ENCODE measurements at places on chromosomes 11 and 22.

- DNase-seq: no peak
Measured at GRCh38 chr11:45383224-45383623, 97.1 kb upstream of the SYT13 start.

- DNase-seq: no peak
Measured at GRCh38 chr11:13965337-13965736, 2.8 kb downstream of the SPON1 start.

DNA sequence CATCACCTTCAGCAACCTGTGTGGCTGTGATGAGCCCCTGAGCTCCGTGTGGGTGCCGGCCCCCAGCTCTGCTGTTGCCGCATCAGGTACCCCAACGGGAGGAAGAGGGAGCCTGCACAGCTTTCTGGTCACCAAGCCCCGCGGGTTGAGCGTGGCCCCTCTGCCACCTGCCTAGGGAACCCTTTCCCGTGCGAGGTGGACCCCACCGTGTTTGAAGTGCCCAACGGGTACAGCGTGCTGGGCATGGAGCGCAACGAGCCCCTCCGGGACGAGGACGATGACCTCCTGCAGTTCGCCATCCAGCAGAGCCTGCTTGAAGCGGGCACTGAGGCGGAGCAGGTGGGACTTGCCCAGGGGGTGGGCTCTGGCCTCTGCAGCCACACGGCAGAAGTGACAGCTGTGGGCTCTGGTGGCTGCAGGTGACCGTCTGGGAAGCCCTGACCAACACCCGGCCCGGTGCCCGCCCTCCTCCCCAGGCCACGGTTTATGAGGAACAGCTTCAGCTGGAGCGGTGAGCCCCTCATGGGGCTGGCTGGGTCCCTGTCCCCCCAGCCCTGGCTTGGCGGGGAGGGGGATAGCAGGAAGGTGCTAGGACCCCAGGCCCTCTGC, 1.9 kb upstream of the SSH3 start:
- DNase-seq: no peak

DNA sequence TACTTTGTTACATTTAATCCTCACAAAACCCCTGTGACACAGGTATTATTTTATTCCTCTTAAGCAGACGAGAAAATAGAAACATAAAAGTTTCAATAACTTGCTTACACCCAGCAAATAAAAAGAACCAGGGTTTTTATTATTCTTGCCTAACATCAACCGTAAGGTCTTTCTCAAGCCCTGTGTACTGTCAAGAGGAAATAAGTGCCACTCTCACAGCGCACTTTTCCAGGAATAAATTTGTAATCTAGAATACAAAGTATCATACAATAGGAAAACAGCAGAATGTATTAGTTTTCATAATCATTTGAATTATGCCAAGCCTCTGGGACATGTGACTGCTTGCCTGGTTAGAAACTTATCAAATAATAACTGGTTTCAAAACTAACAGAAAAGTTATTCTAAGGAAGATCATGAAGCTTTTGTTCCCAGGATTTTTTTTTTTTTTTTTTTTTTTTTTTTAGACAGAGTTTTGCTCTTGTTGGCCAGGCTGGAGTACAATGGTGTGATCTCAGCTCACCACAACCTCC, 7.4 kb downstream of the CCDC34 start:
- DNase-seq: no peak

DNA sequence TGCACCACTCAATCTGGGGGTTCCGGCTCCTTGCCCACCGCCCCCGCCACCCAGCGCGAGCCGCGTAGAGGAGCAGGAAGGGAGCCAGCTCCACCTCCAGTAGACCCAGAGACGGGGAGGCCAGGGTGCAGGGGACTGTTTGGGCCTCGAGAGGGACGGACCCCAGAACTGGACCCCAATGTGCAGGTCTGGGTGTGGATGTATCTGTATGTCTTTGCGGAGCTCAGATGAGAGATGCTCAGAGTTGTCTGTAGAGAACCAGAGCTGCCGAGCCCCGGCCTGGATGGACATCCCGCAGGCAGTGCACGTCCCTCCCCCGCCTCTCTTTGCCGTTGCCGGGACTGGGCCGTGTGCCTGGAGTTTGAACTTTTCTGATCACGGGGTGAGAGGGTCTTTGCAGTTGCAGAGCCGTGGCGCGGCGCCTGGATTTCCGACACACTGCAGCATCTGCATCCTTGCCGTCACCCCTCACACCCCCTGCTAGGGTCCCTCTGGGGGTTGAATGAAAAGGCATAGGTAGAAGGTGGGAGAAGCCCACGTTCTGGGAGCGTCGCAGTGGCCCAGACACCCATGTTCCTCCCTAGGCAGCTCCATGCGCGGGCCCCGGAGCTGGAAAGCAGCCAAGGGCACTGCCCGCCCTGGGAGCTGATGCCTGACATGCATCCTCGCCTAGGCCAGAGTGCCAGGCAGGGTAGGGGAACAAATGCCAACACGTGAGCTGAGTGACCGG, 105.2 kb downstream of the KCNQ1 start:
- DNase-seq: no peak

GRCh38 chr11:46319074-46319453, 28.2 kb upstream of the DGKZ start:
- no peak for DNase-seq

DNA sequence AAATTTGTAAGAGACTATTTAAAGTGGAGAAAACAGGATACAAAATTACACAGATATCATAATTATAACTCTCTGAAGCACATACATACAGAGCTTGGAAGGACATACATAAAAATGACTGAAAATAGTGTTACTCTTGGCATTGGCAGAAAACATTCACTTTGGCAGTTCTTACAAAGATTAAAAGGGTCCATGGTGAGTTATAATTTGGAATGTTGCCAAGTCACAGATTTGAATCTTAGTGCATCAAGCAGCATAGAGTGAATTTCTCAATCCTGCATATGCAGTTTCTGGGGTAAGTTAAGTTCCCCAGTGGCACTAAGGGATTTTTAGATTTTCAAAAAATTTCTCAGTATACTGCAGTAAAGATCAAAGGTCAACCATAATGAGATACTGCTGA, 115.9 kb downstream of the CCDC81 start:
- no peak for DNase-seq

DNA sequence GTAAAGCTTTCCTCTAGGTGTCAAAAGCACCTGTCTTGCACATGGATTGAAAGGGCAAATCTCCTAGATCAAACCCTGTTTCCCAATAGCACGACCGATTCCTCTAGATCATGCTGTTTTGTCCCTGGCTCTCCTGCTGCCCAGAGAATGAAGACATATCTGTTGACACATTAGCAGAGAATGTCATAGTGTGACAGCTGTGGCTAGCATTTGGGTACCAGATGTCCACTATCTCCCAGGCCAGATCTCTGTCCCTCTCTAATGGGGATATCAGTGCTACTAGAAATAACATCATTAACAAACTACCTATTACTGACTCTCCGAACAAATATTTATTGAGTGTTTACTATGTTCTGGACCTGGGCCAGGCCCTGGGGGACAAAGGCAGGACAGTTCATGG, 72.4 kb upstream of the ISX start:
- no peak for DNase-seq

DNA sequence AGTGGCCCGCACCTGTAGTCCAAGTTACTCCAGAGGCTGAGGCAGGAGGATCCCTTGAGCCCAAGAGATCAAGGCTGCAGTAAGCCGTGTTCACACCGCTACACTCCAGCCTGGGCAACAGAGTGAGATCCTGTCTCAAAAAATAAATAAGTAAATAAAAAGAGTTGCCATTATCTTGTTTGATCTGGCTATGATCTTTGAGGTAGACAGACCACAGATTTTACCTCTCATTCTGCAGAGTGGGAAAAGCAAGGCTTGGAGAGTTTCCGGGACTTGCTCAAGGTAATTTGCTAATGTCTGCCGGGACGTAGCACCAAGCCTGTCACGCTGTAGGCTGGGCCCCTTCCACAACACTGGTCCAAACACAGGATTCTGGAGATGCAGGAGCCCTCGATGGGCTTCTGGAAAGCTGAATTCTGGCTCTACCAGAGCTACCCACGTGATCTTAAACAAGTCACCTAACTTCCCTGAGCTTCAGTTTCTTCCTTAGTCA, 6.8 kb downstream of the GRAP2 start:
- no peak for DNase-seq

DNA sequence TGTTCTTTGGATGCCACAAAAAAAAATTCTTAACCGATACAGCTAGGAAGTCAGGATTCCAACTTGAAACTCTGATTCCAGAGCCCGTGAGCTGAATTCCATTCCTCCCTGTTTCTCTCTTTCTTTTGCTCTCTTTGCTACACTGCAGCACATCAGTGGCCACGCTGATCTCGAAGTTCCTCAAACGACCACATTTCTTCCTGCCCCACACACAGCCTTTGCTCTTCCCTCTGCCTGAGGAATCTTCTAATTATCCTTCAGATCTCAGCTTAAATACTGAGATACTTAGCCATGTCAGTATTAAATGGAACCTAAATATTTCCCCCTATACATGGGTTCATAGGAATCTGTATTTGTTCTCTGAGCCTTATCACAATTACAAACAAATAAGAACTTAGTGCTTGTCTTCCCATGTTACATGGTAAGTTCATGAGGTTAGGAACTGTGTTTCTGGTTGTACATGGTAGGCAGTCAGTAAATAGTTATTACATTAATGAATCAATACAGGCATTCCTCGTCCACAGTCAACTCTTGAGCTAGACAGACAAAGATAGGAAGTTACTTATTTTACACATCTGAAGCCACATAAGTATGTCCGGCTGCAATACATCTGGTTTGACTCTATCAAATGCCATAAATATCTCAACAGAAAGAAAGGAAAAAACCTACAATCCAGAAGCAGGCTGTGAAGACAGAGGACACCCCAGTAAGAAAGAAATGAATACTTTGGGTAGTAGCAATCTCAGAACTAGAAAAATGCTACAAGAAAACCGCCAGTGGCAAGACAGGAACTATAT, 86.6 kb downstream of the MAML2 start:
- DNase-seq: no peak

- no peak for DNase-seq
Measured at GRCh38 chr22:34885852-34886251, 180.1 kb upstream of the ISX start.

DNA sequence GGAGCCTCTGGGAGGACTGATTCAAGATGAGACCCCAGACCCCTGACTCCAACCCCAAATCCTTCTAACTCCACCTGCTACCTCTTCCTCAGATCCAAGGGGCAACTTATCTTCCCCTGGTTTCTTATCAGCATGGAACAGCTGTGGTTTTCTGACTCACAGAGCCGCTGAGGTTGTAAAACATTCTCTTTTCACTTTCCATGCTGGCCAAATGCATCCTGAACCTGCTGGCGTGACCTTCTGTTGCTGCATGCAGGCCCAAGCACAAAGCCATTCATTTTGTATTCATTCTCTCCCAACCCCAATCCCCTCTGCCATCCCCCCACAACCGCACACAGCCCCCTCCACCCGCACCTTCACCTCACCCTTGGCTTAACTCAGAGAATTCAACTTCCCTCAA, 70.3 kb downstream of the SEZ6L start:
- DNase-seq: no peak

GRCh38 chr11:110125632-110126031, 32.4 kb downstream of the ZC3H12C start:
- DNase-seq: no peak

- peak; percentile 73 for DNase-seq
Measured at GRCh38 chr11:86193297-86194095, 51.1 kb upstream of the EED start.

- no peak for DNase-seq
Measured at GRCh38 chr11:128767591-128768001, 73.7 kb downstream of the FLI1 start.

- DNase-seq: no peak
Measured at GRCh38 chr11:116984589-116984988, 113.6 kb downstream of the SIK3 start.

DNA sequence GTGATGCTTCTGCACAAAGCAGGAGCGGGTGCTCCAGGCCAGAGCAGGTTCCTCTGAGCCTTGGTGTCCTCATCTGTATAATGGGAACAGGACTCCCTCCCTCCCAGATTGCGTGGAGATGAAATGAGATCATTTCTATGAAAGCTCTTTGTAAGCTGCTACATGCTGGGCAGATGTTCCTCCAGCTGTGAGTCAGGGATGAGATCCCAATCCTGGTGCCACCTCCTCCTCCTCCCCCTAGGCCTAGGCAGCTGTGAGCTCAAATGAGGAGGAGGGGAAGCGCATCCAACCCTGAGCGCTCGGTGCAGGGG, 7.0 kb upstream of the CABP2 start:
- DNase-seq: no peak

- DNase-seq: no peak
Measured at GRCh38 chr22:48567213-48567975, 1260.3 kb downstream of the BRD1 start.

- no peak for DNase-seq
Measured at GRCh38 chr11:6855971-6856541, 6.8 kb upstream of the OR10A2 start.

DNA sequence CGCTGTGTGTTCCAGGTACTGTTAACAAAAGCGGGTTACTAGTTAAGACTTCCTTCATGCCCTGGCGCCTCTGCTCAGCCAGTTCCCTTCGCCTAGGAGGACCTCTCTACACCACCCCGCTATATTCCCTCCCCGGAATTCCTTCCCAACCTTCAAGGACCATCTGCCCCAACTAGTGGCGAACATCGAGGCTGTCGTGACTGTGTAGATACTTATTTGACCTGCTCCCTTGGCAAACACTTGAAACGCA, 450 bp upstream of the BCL2L13 start:
- DNase-seq: no peak

DNA sequence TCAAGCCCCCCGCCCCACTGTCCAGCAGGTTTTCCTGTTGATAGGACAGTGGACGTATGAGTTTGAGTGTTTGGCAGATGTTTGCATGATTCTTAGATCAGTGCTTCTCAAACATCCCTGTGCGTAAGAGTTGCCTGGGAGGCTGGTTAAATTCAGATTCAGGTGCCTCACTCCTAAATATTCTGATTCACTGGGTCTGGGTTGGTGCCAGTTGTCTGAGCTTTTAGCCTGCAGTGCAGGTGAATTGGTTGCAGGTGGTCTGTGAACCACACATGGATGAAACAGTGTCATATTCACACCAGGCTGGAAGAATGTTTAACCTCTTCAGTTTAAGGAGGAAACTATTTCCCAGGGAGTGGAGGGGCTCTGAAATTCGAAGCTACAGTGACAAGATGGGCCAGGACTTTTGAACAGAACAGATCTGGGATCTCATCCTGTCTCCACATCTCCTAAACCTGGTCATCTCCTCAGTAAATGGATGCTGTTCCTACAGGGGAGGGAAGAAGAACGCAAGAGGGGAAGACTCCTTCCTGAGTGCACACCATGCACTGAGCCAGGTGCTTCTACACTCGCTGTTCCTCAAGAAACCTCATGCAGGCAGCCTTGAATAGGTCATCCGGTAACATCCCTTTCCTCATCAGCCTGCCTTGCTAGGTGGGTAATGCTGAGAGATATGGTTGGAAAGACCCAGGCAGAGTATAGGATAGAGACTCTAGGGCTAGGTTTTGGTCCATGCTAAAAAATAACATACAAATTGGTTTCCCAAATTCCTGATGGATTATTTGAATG, 47.8 kb downstream of the TEAD1 start:
- no peak for DNase-seq

GRCh38 chr11:69448471-69449284, 32.8 kb upstream of the LINC01488 start:
- no peak for DNase-seq

- DNase-seq: no peak
Measured at GRCh38 chr11:27497284-27497866, 9.2 kb downstream of the LIN7C start.

Data from stimulated activated CD8-positive, alpha-beta memory T cell treated with anti-CD3 and anti-CD28 coated beads, Interleukin-7, amount 100 ng/mL, for 4 hours (primary cell).